ENCODE measurements at places on chromosomes 16 and 17.

DNA sequence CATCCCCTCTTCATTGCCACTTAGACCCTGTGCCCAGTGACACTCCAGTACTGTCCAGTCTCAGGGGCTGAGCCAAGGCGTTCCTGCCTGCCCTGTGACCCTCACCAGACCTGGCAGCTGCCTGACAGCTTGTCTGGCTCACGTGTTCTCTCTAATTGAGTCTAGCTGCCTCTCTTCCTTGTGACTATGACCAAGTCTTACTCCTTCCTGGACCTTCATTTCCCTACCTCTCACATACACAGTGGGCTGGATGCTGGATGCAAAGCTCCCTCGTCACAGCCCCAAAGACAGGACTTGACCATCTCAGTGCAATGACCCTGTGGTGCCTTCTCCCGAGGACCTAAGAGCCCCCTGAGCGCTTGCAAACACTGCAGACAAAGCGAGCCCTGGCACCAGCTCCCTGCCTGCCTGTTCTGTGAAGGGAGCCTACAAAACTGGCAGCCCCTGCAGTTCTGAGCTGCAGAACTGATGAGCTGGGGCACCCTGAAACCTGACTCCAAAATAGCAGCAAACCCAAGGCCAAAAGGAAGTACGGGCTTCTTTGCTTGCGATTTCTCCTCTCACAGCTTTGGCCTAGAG, 1.7 kb downstream of the DEXI start:
- DNase-seq = no peak

GRCh38 chr16:65044873-65045272, 77.0 kb downstream of the CDH11 start:
- DNase-seq = peak; percentile 58

DNA sequence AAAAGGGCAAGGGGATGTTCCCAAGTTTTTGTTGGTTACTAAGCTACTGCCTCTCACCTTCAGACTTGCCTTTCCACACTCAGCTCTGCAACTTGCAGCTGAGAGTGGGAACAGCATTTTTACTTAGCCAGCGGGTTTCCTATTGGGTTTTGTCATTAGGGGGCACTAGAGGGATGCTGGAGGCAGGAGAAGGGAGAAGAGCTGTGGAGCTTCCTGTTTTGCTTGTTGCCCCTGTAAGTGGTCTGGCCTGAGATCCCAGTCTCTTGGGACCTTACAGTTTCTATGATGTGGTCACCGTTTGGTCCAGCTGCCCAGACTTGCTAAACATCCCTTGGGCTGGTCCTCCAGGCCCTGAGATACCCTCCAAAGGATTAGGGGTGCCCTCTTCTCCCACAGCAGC, 209.6 kb upstream of the NLRP1 start:
- DNase-seq = no peak

DNA sequence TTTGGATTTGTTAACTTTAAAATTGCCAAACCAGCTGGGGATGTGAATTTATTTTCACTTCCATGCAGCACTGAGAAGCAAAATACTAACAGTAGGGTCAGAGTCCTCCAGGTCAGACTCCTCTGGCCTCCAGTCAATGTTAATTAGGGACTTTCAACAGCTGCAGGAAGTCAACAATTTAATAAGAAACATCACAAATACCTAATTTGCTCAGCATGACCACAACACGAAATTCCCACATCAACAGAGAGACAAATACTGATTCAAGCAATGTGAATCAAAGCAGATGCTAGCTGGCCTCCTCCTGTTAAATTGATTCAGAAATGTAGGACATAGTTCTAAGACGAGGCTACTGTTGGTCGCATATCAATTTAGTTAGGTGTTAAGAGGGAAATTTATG, 111.7 kb downstream of the ABCA8 start:
- DNase-seq = no peak

GRCh38 chr16:80719573-80719972, 84.8 kb downstream of the CDYL2 start:
- DNase-seq = no peak

- no peak for DNase-seq
Observed at GRCh38 chr16:50555952-50556673, 7.9 kb downstream of the NKD1 start.

GRCh38 chr17:21034340-21035235, 8.2 kb downstream of the USP22 start:
- DNase-seq = no peak

- peak; percentile 70 for DNase-seq
Observed at GRCh38 chr17:45261577-45262515, at the start of gene SPATA32. SPATA32 (minus strand) TSS chr17:45262094; CDS start chr17:45262016, 78 bp downstream.
